ENCODE measurements at places on chromosomes 2 and 18.

DNA sequence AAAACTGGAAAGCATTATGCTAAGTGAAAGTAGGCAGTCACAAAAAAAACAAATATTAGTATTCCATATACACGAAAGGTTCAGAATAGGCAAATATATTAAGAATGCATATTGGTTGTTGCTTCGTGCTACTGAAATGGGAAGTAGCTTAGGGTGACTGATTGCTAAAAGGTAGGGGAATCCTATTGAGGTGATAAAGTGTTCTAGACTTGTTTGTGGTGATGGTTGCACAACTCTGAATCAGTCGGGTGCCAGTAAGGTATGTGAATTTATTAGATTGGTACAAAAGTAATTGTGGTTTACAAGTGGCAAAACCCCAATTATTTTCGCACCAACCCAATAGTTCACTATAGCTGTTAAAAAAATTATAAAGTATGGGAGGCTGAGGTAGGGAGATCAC lies 20.7 kb downstream of the USP34 start:
- H3K4me3 ChIP-seq = no peak overlapping the region
- no peaks in the 10 kb centered on the region for H3K27me3 ChIP-seq
- peaks cover 6% of the 10 kb centered on the region for H3K4me1 ChIP-seq
- DNase-seq = no peak
- H3K36me3 ChIP-seq = no peaks in the 10 kb centered on the region

DNA sequence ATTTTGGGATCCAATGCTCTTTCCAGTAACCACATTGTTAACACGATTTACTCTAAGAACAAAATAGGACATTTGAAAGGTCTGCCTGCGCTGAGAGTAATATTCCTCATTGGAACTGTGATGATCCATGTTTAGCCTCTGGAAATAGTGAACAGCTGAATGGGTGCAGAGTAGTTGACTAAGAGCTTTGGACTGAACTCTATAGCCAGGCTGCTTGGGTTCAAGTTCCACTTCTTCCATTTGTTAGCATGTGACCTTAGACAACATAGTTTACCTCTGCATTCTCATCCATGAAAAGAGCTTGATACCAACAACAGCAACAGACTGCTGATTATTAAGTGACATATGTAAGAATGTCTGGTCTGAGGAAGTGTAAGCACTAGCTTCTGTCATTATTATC lies 128.3 kb upstream of the MMADHC start:
- H3K36me3 ChIP-seq = no peaks in the 10 kb centered on the region
- H3K27me3 ChIP-seq = no peaks in the 10 kb centered on the region
- no peak for DNase-seq

- no peak overlapping the region for H3K4me3 ChIP-seq
- DNase-seq = no peak
- H3K36me3 ChIP-seq = no peaks in the 10 kb centered on the region
- no peak overlapping the region for H3K27ac ChIP-seq
- no peaks in the 10 kb centered on the region for H3K4me1 ChIP-seq
- H3K27me3 ChIP-seq = no peaks in the 10 kb centered on the region
Measured at GRCh38 chr18:27922780-27923179, 254.2 kb downstream of the CDH2 start.

DNA sequence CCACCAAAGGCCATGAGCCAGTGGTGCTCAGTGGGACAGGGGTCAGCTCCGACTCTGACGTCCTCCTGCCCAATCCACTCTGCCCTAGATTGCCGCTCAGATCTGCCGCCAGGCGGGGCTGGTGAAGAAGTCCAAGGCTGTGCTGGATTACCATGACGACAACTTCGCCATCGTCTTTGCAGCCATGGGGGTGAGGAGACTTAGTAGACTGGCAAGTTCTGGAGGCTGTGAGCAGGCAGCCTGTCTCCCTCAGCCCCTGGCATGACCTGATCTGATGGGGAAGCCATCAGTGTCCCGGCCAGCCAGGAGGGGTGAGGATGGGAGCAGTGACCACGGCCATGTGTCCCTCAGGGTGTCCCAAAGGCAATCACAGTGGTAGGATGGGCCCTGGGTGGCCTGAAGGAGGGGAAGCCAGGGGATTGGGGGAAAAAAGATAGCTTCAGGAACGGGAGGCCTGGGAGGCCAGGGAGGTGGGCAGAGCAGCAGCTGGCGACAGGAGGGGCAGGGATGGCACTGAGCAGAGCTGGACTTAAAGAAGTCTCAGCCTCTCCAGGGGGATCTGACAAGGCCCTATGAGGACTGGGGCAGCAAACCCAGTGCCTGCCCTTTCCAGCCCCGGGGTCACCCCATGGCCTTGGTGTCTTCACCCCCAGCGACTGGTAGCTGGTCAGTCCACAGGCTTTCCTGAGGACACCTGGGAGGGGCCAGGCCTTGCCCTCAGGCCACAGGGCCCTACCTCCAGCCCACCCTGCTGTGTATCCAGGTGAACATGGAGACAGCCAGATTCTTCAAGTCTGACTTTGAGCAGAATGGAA lies 17.4 kb upstream of the ANKRD53 start:
- H3K4me1 ChIP-seq = peaks cover 11% of the 10 kb centered on the region
- DNase-seq = peak; percentile 94
- no peak overlapping the region for H3K4me3 ChIP-seq
- H3K27me3 ChIP-seq = no peaks in the 10 kb centered on the region
- H3K36me3 ChIP-seq = no peaks in the 10 kb centered on the region
- H3K27ac ChIP-seq = no peak overlapping the region

DNA sequence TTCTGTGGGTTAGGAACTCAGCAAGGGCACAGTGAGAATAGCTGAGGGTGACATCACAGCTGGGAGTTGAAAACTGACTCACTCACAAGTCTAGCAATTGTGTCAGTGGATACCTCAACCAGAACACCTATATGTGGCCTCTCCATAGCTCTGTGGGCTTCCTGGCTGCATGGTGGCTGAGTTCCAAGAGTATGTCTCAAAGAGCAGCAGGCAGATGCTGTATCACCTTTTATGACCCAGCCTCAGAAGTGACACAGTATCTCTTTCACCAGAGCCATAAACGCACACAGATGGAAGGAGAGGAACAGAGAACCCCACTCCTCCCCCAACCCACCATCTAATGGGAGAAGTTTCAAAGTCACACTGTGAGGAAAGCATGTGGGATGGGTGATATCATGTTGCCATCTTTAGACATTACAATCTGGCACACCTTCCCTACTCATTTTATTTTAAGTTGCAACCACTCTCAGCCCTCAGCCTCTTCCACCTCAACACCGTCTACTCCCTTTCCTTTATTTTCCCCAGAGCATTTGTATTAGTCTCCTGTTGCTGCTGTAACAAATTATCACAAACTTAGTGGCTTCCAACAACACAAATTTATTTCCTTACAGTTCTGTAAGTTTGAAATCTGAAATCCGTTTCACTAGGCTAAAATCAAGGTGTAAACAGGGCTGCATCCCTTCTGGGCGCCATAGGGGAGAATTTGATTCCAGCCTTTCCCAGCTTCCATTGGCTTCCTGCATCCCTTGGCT lies 134.6 kb upstream of the SPATS2L start:
- no peak overlapping the region for H3K27ac ChIP-seq
- no peak overlapping the region for H3K4me3 ChIP-seq
- no peaks in the 10 kb centered on the region for H3K4me1 ChIP-seq
- no peaks in the 10 kb centered on the region for H3K36me3 ChIP-seq
- DNase-seq = no peak

DNA sequence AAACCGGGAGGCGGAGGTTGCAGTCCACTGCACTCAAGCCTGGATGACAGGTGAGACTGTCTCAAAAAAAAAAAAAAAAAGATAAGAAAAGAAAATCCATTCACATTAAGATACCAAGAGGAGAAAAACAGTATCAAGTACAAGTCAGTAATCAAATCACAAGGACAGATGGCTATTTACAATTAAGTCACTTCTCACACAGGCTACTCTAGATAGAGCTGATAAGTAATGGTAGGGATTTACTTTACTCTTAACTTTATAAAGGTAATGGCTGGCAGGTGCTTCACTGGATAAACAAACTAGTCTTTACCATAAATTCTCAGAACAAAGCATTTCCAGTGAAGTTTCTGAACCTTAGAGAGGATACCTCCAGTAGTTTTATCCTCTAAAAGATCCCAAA lies 11.5 kb downstream of the SF3B1 start:
- DNase-seq = no peak
- peaks cover 56% of the 10 kb centered on the region for H3K4me1 ChIP-seq
- no peak overlapping the region for H3K27ac ChIP-seq
- H3K27me3 ChIP-seq = no peaks in the 10 kb centered on the region
- H3K36me3 ChIP-seq = no peaks in the 10 kb centered on the region

DNA sequence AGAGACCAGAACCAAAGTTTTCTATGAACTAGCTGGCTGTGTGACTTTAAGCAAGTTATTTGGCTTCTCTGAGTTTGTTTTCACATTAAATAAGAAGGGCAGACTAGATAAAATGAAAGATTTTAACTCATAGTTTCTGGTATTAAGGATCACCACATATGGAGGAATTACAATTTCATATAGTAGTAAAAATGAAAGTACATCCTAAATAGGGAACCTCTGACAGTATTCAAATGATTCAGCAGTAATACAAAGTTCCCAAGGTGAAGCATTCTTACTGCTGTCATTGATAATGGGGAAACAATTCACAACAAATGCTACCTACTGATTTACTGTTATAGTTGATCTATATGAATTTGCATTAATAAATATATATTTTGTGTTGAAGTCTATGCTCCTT lies 170.3 kb upstream of the VRK2 start:
- no peak for DNase-seq
- H3K36me3 ChIP-seq = no peaks in the 10 kb centered on the region
- H3K27me3 ChIP-seq = no peaks in the 10 kb centered on the region
- no peak overlapping the region for H3K4me3 ChIP-seq

GRCh38 chr2:144894612-144895599 lies 375.0 kb upstream of the ZEB2 start:
- no peak overlapping the region for H3K27ac ChIP-seq
- no peak overlapping the region for H3K4me3 ChIP-seq
- no peaks in the 10 kb centered on the region for H3K4me1 ChIP-seq
- H3K27me3 ChIP-seq = no peaks in the 10 kb centered on the region
- no peaks in the 10 kb centered on the region for H3K36me3 ChIP-seq

- H3K4me1 ChIP-seq = no peaks in the 10 kb centered on the region
- H3K27me3 ChIP-seq = no peaks in the 10 kb centered on the region
- DNase-seq = no peak
- no peaks in the 10 kb centered on the region for H3K36me3 ChIP-seq
- no peak overlapping the region for H3K4me3 ChIP-seq
- no peak overlapping the region for H3K27ac ChIP-seq
Measured at GRCh38 chr2:98881153-98881650, 54.8 kb downstream of the CRACDL start.

DNA sequence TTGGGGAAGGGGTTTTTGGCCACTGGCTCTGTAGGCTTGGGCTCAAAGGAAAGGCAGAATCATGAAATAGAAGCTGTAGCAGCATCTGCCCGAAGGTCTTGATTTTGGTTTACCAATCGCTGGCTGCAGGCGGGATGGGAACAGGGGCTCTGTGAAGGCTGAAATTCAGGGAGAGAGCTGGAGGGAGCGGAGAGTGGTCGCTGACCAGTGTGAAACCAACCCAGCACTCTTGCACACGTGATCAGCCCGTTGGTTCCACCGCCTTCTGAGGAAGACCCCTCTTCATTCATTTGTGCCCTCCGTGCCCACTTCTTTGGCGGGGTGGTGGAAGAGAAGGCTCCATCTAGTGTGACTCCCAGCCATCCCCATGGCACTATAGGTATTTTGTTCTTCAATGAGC lies 82.6 kb downstream of the KLHL29 start:
- H3K27ac ChIP-seq = no peak overlapping the region
- H3K27me3 ChIP-seq = no peaks in the 10 kb centered on the region
- H3K4me1 ChIP-seq = no peaks in the 10 kb centered on the region
- DNase-seq = no peak

GRCh38 chr2:56127463-56128152 lies 56.2 kb upstream of the CCDC85A start:
- H3K36me3 ChIP-seq = no peaks in the 10 kb centered on the region
- peaks cover 6% of the 10 kb centered on the region for H3K4me1 ChIP-seq
- H3K27ac ChIP-seq = no peak overlapping the region
- no peak for DNase-seq
- H3K27me3 ChIP-seq = no peaks in the 10 kb centered on the region

DNA sequence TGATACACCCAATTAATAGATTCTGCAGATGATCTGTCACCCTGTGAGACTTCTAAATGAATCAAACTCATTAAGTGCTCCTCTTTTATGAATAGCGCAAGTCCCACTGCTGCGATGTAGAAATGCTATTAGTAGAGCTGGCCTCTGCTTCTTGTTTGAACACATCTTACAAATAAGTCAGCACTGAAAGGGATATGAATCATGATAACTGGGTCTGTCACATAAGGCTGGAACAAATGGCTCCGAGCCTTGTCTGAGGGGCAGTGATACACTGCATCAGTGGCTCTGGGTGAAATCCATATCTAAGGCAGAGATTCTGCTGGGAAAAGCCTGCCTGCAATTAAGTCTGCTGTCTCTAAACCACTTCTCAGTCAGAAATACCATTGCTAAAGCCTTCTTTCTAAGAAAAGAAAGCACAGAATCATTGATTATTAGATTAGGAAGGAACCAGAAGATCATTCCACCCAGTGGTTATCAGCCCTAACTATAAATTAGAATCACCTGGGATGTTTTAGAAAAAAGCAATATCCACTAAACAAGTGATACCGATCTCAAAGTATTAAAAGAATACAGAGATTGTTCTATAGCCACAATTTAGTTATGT lies 75.2 kb downstream of the SLC5A7 start:
- H3K36me3 ChIP-seq = no peaks in the 10 kb centered on the region
- H3K4me1 ChIP-seq = no peaks in the 10 kb centered on the region
- no peak for DNase-seq
- no peak overlapping the region for H3K4me3 ChIP-seq

DNA sequence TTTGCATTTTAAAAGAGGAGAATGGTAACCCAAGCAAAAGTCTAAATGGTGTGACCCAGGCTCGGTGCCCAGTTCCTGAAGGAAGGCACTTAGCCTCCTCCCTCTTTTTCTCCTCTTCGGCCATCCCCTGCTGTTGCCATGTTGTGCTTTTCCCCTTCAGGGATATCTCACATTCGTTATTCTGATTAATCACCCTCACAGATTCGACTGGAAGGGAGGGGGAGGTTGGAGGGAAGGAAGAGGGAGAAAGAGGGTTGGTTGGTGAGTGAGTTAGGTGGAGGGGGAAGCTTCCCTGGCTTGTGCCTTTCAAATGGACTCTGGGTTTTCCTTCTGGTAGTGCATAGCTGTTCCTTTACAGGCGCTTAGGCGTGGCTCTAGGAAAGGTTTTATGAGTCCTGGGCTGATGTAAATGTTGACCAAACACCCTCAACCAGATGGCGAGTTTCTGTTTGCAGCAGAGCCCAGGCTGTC lies 39.0 kb upstream of the LYPD6B start:
- peak overlapping the region; percentile 55 for H3K27ac ChIP-seq
- no peaks in the 10 kb centered on the region for H3K36me3 ChIP-seq
- H3K27me3 ChIP-seq = no peaks in the 10 kb centered on the region
- H3K4me1 ChIP-seq = peaks cover 25% of the 10 kb centered on the region

- no peaks in the 10 kb centered on the region for H3K27me3 ChIP-seq
- no peaks in the 10 kb centered on the region for H3K36me3 ChIP-seq
- no peak overlapping the region for H3K4me3 ChIP-seq
- no peak overlapping the region for H3K27ac ChIP-seq
- no peaks in the 10 kb centered on the region for H3K4me1 ChIP-seq
- no peak for DNase-seq
Measured at GRCh38 chr2:130300258-130300969, 42.3 kb upstream of the IMP4 start.

GRCh38 chr2:65957886-65958285 lies 477.0 kb upstream of the MEIS1 start:
- no peaks in the 10 kb centered on the region for H3K27me3 ChIP-seq
- no peak overlapping the region for H3K4me3 ChIP-seq
